Ammon's horn (tissue), 1 donor: ENCODE measurements at places on chromosomes 7 and 10.
A peak's percentile ranks its signal among the peaks of the same experiment; 100 is the strongest.

DNA sequence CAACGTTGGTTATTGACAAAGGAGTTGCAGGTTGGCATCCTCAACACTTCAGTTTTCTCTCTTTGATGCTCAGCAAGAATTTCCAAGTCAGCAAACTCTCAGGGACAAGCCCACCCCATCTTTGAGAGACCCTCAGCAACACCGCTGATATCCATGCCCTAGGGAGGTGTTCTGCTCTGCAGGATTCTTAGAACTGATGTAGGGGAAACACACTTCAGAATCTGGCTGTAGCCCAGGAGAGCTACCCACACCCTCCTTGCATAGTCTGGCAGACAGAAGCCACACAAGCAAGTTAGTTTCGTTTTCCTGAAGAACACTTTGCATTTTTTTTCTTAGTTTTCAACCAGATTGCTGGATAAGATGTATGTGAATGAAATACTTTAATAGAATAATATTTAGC lies 822 bp downstream of the SAMD9L start:
- DNase-seq, result peak; percentile 45

DNA sequence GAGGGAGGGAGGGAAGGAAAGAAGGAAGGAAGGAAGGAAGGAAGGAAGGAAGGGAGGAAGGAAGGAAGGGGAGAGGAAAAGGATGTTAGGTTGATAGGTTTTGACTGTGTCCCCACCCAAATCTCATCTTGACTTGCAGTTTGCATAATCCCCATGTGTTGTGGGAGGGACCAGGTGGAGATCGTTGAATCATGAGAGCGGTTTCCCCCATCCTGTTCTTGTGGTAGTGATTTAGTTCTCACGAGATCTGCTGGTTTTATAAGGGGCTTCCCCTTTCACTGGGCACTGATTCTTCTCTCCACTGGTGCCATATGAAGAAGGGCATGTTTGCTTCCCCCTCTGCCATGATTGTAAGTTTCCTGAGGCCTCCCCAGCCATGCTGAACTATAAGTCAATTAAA lies 15.1 kb upstream of the NUDCD3 start:
- DNase-seq, result no peak

GRCh38 chr7:98357751-98358161 lies 43.1 kb downstream of the BAIAP2L1 start:
- no peak for DNase-seq

DNA sequence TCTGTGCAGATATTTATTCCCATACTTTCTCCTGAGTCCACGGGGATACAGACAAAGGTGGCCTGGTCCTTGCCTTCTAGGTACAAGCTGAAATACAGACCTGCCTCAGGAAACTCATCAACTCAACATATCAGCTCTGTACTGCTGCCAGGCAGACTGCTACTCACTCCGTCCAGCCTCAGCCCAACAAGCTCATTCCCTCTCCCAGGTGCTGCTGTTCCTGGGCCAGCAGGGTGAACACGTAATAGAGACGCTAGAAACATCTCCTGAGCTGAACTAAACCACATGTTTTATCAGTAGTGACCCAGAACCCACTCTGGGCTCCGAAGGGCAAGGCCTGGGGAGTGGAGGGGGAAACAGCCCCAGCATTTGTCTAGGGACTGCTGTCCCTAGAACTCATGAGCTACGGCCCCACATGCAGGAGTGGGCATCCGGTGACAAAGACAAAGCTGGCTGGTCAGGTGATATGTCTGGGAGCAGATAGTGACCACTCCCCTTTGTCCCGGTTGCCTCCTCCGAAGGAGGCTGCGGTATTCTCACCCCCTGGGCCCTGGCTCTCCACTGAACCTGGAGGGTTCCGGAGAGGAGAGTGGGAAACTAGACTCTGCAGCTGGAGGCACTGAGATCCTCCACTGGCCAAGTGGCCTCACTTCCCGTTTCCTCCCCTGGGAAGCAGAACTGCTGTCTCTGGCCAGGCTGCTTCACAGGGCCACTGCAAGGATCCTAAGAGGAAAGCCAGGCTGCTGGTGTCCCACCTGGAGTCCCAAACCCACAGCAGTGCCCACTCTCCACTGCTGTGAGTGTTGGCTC lies 116.1 kb downstream of the FAM53B start:
- no peak for DNase-seq

- no peak for DNase-seq
Observed at GRCh38 chr7:71237945-71238344, 106.0 kb downstream of the GALNT17 start.

- DNase-seq, result no peak
Observed at GRCh38 chr10:74231375-74231774, 80.4 kb downstream of the ADK start.

- no peak for DNase-seq
Observed at GRCh38 chr7:26185844-26186180, 14.7 kb downstream of the HNRNPA2B1 start.

- no peak for DNase-seq
Observed at GRCh38 chr10:75971402-75972211, 540.2 kb downstream of the LRMDA start.

- no peak for DNase-seq
Observed at GRCh38 chr7:90459888-90460287, 9.6 kb upstream of the PTTG1IP2 start.

GRCh38 chr10:121091961-121092719 lies 241.0 kb downstream of the WDR11 start:
- no peak for DNase-seq
